NCI-H69 (cell line): ENCODE measurements at places on chromosomes 6 and 20.

DNA sequence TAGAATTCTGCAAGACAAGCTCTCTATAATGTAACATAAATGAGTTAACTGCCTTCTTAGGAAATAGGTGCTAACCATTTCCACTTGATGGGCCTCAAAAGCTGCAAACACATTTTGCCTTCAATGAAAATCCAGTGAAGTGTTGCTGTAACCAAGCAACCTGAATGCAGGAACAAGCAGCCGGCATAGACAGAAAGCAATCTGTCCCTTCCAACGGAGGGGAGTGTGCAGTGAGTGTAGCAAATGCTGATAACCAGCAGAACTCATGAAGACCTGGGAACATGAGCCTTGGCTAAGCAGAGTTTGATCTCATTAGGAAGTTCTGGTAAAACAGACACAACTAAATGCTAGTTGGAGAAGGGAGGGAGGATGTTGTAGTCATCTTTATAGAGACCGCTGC, 697.8 kb downstream of the KIF16B start:
- peak; percentile 38 for DNase-seq

DNA sequence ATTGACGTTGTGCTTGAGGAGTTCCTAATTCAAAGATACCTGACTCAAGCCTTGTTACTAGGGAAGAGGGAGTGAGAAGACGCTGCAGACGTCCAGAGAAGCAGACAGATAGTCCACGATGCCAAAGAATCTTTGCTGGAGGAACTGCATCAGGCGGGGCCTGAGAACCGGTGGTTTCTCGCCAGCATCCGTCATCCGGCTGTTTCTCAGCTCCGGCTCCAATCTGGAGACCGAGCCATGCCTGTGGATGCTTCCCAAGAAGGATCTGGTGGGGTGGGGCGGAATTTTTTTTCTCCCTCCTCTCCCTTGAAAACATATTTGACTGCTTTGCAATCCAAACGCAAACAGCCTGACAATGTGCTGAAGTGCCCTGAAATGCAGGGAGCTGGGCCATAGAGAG, 125.8 kb upstream of the SRSF6 start:
- DNase-seq = no peak

- no peak for DNase-seq
These were observed 8.9 kb downstream of the RPS10 start for GRCh38 chr6:34416877-34417371.

GRCh38 chr20:60691966-60692615, 560.0 kb upstream of the CDH4 start:
- DNase-seq = no peak

DNA sequence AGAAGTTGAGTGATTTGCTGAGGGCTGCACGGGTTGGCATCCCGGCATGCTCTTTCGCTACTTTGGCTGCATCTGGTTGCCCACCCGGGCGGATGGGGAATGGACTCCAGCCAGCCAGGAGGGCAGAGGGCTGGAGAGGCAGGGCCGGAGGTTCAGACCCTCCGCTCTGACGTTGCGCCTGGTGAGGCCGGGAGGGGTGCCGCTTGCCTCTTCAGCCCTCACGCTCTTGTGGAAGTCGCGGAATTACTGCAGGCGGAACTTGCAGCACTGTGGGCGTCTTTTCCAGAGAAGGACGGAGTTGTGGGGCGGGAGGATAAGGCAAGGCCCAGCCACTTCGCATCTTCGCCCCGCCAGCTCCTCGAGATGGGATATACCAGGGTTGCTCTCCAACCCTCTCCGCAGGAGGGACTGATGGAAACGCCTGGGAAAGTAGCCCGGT, 656 bp downstream of the RTEL1 start:
- no peak for DNase-seq
